ENCODE measurements at places on chromosomes 7 and 10.

GRCh38 chr7:125675169-125675568 lies 745.5 kb upstream of the POT1 start:
- DNase-seq = no peak

GRCh38 chr7:34157137-34157536 lies 251.8 kb downstream of the BMPER start:
- DNase-seq = no peak

DNA sequence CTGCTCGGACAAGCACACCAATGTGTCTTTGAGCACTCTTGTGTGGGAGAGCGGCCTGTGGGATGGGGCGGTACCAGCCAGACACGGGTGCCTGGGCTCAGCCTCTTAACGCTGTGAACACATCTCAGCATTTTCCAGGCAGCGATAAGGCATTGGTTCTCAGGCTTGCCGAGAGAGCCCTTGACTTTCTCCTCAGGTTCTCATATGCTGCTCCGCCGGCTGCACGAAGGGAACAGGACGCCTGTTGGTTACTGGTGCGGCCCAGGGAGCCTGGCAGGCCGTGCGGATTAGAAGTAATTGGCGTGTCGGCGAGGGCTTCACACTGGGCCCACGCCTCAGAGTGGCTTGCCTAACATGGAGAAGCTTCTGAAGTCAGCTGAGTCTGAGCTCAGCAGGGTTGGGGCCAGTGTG lies 456.7 kb upstream of the FOXK1 start:
- no peak for DNase-seq

- DNase-seq = no peak
Measured at GRCh38 chr7:43517464-43517863, 65.4 kb upstream of the STK17A start.

DNA sequence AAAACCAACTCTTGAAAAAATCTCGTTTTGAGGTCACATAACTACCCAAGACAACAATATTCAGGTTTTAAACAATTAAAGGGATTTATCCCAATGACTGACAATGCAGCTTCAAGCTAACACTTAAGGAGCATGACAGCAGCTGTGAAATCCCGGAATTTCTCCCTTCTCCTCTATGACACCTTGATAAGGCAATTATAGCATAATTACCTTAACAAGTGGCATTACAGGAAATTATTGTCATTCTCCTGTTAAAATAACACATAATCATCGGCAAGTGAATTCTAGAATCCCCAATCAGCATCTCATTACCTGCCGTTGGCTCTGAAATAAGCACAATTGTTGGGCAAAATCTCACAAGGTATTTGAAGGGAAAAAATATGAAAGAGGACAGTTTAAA lies 417.0 kb upstream of the PFKP start:
- DNase-seq = no peak

GRCh38 chr10:52780391-52781155 lies 8.0 kb upstream of the MBL2 start:
- DNase-seq = no peak

DNA sequence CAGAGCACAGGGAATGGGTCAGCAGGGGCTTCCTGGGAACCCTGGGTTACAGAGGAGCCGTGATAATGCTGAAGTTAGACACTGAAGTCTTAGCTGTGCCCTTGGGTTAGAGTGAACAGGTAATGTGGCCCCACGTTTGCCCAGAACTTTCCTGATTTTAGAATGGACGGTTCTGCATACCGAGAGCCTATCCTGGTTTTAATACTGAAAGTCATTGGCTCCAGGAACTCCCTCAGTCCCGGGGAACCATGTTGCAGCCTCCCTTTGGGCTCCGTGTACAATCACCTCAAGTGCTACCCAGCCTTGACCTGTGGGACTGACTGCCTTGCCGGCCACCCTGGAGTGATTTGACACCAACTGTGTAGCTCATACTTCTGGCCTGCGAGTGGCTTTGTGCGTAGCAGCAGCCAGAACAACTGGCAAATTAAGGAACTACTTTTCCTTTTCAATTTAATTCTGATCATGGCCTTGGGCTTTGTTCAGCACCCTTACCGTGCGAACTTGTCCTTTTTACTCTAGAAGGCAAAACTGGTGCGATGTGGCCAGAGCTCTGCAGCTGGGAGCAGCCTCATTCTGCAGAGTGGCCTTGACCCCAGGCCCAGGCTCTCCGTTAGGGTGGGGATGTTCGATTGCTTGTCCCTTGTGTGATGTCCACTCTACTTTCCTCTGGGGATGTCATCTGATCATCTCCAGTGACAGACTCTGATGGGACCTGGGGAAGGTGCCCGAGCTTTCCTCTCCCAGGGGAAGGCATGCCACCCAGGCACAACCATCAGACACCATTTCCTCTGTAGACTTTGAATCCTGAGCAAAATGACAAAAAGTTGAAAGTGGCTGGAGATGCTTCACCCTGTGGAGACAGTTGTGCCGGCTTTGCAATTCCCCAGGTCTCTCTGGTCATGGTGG lies 265.9 kb downstream of the GLRX3 start:
- DNase-seq = peak; percentile 65

GRCh38 chr7:67604461-67605386 lies 608.1 kb downstream of the TYW1 start:
- DNase-seq = peak; percentile 62

DNA sequence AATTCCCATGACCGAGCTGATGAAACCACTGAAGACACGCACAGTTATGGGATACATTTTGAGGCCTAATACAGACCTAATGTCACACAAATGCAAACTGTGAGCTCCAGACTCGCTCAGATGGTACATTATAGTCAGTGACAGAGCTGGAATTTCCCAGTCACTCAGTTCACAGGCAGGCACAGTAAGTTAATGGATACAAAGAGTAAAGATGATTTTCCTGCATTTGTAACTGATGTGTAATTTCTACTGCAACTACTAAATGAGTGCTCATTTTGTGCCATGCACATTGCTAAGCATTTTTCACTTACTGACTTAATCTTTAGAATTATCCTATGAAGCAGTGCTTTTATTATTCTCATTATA lies 56.5 kb downstream of the ENO4 start:
- no peak for DNase-seq

GRCh38 chr10:52213321-52213752 lies 100.7 kb upstream of the DKK1 start:
- no peak for DNase-seq

All from cardiac septum (tissue), 1 donor.